Midbrain (tissue), 1 donor: ENCODE measurements at places on chromosomes 1 and 21.

DNA sequence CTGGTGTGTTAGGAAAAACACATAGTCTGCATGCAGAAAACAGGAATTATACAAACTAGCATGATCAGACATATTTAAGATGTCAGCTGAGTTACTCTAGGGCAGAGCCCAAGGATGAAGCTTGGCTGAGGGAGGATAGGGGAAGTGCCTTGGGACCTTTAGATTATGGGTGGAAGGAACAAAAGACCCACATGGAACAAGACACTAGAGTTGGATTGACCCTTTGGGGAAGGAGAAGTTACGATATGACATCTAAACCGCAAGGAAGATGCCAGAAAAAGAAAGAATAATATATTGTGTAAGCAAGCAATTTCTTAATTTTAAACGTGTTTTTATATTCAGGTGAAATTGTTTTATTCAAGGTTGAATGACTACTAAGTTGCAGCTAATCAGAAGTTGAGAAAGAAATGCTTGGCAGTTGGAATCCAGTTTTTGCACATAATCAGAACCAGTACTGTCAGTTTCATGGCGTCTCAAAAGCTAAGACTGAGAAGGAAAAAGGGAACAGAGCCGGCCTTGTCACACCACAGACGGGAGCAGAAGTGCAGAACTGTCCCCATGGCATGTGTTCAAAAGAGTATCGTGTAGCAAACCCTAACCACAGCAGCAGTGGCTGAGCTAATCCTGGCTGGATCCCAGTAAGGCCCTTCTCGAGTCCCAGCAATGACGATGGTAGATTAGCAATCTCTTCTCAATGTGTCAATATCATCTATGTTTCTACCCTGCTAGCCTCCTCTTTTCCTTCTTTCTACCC, 31.2 kb upstream of the IFNAR2 start:
- DNase-seq: peak; percentile 48

DNA sequence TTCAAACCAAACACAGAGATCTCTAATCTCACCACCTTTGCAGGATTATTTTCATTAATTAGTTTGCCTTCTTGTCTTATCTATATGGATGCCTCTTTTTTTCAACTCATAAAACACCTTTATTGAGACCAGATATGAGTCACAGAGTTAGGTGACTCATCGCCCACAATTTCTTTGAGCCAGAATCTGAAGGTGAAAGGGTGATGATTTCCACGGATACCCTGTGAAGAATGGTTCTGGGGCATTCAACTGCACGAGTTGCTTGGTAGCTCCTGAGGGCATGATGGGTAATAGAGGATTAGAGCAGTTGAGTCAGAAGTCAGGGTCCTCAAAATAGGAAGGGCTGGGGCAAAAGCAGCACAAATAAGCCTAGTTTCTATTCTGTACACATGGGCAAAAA, 128.2 kb downstream of the TBX19 start:
- no peak for DNase-seq

DNA sequence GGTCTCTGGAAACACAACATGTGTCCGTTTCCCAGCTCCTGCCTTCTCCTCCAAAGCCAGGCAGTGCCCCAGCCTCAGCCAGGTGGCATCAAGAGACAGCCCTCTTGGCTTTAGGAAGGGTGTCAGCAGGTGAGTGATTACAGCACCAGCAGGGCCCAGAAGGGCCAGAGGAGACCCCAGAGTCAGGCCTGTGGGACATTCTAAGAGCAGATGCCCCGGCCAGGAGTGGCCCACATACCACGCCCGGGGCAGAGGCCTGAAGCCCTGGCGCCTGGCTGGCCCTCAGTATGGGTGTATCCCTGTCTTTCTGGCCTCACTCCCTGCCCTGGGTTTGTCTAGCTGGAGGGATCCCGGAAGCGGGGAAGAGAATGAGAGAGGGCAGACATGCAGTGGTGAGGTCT, 109.2 kb downstream of the CASZ1 start:
- DNase-seq: no peak

DNA sequence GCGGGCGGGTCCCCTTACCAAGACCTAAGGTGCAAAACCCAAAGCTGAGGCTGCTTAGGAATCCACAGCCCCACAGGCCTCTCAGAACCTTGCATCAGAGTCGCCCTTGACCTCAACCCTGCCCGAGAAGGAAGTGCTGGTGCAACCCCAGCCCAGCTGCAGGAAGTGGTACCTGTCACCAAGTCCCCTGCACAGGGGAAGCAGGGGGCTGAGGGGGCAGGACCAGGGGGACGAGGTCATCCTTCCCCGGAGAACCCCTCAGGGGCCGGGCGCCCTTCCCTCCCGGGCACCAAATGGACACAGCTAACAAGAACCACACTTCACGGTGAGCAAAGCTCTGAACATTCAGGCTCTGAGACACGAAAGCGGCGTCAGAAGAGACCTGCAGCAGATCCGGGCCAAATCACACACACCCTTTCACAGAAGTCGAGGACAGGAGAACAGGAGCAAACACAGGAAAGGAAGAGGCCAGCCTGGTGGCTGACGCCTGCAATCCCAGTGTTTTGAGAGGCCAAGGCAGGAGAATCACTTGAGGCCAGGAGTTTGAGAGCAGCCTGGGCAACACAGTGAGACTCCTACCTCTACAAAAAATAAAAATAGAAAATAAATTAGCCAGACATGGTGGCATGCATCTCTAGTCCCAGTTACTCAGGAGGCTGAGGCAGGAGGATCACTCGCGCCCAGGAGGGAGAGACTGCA, 6.4 kb downstream of the ITGB2 start:
- no peak for DNase-seq

DNA sequence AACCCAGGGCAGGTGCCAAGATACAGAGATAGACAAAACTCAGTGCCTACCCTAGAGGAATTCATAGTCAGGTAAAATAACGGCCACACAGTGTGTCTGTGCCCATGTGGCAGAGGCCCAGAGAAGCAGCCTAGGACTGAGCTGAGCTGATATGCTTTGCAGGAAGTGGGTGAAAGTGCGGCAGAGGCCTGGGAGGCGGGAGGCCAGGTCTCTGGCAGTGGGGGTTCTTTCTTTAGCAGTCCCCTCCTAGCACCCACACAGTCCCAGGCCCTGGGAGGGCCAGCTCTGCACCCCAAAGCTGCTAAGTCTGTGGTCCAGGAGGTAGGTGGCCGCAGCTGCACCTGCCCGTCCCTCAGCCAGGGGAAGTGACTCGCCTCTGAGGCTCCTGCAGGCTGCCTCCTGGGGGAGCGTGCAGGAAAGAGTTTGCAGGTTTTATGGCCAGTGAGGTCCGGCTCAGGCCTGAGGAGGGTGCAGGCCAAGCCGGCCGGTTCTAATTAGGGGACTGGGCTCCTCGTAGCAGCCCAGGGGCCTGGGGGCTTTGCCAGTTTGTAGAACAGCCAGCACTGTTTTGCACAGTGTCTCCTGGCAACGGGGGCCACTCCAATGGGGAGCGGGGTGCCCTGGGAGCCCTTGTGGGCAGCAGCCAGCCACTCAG, 107.9 kb downstream of the SPSB1 start:
- DNase-seq: no peak

DNA sequence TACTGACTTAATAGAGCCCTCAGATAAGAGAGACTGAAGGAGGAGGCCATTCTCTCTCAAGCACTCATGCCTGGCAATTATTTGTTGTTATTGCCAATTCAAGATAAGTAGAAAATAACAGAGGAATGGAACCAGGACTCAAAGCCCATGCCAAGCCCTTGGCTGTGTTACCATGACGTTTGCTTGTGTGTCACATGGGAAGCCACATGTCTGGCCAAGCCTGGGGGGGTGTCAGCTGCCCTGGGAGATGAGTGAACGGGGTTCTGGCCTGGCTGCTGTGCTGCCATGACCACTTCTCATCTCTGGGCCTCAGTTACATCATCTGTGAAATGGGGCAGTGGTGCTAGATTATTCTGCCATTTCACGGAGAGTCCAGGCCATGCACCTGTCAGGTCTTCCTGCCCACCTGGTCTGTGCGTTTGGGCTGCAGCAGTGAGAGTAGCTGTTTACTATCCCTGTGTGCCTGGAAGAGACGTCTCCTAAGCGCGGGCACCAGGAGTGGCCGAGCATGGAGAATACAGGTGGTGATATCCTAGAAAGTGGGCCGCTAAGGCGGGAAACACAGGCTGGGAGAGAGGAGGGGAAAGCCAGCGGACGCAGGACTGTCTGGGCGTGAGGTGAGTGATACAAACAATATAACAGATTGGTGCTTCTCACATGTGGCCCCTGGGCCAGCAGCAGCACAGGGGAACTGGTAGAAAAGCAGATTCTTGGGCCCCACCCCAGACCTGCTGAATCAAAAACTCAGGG, 67.8 kb downstream of the MAN1C1 start:
- no peak for DNase-seq

GRCh38 chr1:92972409-92973129, 11.3 kb upstream of the DIPK1A start:
- DNase-seq: no peak

GRCh38 chr1:8477166-8477982, 159.5 kb downstream of the SLC45A1 start:
- no peak for DNase-seq

DNA sequence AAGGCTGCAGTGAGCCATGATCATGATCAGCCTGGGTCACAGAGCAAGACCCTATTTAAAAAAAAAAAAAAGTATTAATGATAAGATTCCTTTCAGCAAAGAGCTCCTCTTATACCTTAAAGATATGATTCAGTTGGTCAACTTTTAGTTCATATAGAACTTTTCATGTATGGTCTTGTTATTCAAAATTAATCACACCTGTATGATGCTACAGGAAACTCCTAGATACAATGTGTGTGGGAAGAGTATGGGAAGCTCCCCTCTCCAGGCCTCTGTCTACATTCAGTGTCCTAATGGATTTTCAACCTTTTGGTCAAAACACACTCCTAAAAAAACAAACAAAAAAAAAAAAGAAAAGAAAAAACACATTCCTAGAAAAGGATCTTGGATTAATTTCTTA, 17.1 kb downstream of the MR1 start:
- no peak for DNase-seq

DNA sequence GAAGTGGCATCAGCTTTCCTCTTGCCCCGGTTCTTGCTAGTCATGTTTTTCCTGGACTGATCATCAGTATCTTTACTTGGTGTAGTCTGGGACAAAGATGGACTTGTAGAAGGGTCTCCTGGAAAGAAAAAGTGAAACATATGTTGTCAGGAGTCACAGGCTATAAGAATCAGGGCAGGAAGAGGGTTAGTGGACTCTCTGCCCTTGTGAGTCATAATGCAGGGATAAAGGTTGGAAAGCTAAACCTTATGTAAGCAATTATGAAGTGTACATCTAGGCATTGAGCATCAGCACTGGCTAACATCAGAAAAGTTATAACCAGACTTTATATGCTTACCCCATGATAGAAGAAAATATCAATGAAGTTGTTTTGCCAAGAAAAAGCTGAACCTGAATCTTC, 51.2 kb downstream of the XKR8 start:
- no peak for DNase-seq

GRCh38 chr1:6711174-6711573, 9.6 kb upstream of the DNAJC11 start:
- no peak for DNase-seq

DNA sequence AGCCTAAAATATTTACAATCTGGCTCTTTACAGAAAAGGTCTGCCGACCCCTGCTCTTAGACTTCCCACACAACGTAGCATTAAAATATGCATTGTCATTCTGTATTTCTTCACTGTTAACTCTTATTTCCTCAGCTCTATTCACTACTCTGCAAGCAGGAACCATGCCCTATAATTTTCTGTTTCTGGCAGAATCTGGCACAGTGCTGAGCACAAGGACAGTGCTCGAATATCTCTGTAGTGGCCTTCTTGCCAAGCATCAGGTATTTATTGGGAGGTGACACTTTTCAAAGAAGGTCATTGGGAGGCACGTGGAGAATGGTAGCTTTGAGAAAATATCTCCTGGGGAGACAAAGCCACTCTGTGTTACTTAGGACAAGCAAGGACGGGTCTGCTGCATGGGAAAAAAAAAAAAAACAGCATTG, 77.9 kb downstream of the PSMG1 start:
- DNase-seq: no peak

GRCh38 chr1:158037866-158038359, 44.5 kb downstream of the KIRREL1 start:
- no peak for DNase-seq

GRCh38 chr1:177119311-177119710, 45.2 kb downstream of the ASTN1 start:
- DNase-seq: peak; percentile 49

DNA sequence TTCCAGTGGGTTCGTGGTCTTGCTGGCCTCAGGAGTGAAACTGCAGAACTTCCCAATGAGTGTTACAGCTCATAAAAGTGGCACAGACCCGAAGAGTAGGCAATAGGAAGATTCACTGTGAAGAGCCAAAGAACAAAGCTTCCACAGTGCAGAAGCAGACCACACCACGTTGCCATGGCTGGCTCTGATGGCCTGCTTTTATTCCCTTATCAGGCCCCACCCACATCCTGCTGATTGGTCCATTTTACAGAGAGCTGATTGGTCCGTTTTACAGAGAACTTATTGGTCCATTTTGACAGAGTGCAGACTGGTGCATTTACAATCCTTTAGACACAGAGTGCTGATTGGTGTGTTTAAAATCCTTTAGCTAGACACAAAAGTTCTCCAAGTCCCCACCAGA, 131.4 kb upstream of the CHRM3 start:
- DNase-seq: no peak

- no peak for DNase-seq
These were observed 19.9 kb upstream of the NRIP1 start for GRCh38 chr21:15084668-15085067.

GRCh38 chr1:37509181-37509580, 5.4 kb downstream of the MEAF6 start:
- no peak for DNase-seq

DNA sequence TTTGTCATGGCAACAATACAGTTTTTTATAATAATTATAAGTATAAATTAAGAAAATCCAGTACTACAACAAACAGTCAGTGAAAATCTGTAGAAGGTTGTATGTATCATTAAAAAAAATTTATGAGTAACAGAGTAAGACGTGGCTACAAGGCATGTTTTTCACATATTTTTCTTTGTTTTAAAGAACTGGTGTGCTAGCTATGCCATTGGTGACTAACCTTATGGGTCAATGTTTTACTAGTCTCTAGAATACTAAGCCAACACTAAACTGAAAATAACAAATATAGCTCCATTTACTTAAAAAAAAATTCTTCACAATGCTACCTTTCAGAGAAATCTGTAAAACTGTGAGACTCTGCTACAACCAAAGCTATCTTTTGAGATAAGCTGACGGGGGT, 261.5 kb downstream of the ADGRL2 start:
- DNase-seq: no peak

- DNase-seq: no peak
These were observed 193.5 kb downstream of the SDCCAG8 start for GRCh38 chr1:243449373-243449772.

- no peak for DNase-seq
These were observed 231.3 kb upstream of the PLXNA2 start for GRCh38 chr1:208475449-208475848.

DNA sequence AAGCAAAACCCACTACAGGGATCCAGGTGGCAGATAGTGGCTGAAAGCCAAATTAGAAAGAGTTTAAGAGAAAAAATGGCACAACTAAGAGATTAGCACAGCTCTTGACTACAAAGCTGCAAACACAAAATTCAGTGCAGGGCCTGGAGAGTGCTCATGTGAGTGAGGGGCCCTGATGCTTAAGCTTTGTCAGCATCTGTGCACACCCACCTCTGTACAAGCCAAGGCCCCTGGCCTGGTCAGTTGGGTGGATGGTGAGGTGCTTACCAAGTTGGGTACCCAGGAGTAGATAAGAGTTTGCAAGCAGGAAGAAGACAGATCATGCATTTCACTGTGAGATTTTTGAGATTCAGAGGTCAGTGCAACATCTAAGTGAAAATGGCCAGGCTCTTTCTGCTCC, 62.7 kb upstream of the ATP1B1 start:
- DNase-seq: no peak

- DNase-seq: no peak
These were observed 15.3 kb downstream of the SLC35F3 start for GRCh38 chr1:233919786-233920185.

- DNase-seq: no peak
These were observed 18.3 kb downstream of the GPR137B start for GRCh38 chr1:236160540-236161127.
